Lung microvascular endothelial cell (primary cell): ENCODE measurements at places on chromosomes 2 and 18.

DNA sequence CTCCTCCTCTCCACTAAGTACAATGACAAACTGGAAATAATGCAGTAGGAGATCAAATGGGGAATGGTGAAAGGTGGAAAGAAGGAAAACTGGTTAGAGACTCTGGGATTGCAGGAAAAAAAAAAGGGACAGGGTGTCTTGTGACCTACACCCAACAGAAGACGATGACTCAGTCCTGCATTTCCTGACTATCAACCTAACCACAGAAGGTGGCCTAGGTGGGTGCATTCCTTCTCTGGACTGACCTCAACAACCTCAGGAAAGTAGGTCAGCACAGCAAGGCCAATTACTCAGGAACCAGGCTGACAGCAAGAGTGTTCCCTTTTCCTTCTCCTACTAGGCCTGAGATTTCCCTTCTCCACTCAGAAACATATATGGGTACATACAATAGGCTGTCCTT, 1386.4 kb upstream of the ZEB2 start:
- no peak for DNase-seq

GRCh38 chr2:189407281-189408209, 33.7 kb upstream of the WDR75 start:
- DNase-seq = peak; percentile 61

GRCh38 chr18:12278741-12279682, 24.9 kb downstream of the CIDEA start:
- DNase-seq = peak; percentile 95

- no peak for DNase-seq
Measured at GRCh38 chr2:143937723-143938350, 582.1 kb downstream of the ZEB2 start.

DNA sequence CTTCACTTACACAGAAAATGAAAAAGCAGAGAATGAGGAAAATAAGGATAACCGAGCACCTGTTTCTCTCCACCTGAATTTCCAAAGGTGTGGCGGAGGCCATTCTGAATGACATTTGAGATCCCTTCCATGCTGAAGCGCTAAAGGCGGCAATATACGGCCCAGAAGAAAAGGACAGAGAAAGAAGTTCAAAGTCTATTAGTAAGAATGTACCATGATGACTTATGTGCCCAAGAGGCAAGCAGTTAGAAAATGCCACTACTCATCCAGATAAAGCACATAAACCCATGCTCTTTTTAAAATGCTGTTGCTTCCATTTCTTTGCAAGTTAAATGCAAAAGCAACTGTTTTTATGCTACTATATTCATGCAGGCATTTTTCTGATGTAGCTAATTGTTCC, 37.2 kb downstream of the FEZ2 start:
- DNase-seq = no peak

DNA sequence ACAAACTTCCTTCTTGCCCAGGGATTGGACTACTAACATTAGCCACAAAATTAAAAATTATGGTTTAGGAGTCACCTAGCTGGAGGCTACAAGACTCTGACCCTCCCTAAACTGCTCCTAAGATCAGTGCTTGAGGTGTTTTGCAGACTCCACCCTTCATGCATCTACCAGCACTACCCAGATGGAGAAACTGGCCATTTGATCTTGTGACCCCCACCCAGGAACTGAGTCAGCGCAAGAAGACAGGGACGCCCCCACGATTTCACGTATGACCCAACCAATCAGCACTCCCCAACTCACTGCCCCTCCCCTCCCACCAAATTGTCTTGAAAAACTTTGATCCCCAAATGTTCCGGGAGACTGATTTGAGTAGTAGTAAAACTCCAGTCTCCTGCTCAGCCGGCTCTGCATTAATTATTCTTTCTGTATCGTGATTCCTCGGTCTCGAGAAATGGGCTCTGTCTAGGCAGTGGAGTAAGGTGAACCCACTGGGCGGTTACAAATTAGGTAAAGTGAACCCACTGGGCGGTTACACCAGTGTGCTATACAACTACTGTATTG, 40.1 kb upstream of the CCDC88A start:
- DNase-seq = no peak

- peak; percentile 98 for DNase-seq
Measured at GRCh38 chr18:23825978-23826405, 136.7 kb downstream of the LAMA3 start.
